ENCODE measurements at places on chromosomes 11 and 22.

GRCh38 chr11:128483211-128483788 is 104.1 kb downstream of the ETS1 start:
- no peak for DNase-seq

DNA sequence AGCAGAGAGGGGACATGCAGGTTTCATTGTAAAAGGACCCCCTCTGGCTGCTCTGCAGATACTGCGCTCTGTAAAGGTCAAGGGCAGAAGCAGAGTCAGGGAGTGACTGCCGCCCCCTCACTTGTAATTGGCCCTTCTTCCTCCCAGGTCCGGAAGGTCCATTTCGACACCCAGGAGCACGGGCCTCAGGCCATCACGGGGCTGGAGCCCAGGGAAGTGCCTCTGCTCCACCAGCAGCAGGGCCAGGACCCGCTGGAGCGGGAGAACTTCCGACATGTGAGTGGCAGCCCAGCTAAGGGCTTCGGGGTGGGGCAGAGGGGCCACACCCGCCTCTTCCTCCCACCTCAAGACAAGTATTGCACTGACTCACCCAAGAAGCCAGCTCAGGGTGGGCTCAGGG is 24.0 kb upstream of the LRRC10B start:
- DNase-seq, result no peak

GRCh38 chr11:91563176-91563575 is 661.4 kb upstream of the FAT3 start:
- DNase-seq, result no peak

DNA sequence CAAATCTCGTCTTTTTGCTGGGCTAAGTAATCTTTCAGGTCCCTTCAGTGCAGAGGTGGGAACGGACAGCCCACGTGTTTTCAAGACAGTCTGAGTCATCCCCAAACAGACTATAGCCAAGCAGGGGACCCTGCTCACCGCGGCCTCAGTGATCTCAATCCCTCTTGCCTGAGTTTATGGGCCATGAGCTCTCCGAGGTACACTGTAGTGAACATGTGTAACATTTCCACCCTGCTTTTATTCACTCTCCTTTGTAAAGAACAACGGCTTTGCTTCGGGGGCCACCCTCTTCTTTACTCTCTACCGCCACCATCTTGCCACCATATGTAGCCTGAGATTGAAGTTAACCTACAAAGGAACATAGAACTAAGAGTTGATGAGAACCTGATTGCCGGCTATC is 11.5 kb upstream of the KCTD14 start:
- no peak for DNase-seq

- no peak for DNase-seq
Measured at GRCh38 chr11:111829185-111829968, 42.0 kb downstream of the ALG9 start.

GRCh38 chr22:47918276-47918921 is 1155.9 kb downstream of the TBC1D22A start:
- DNase-seq, result no peak

All from stimulated activated CD4-positive, alpha-beta T cell treated with anti-CD3 and anti-CD28 coated beads, Interleukin-15, amount 100 ng/mL, for 1 hour (primary cell).